Suprapubic skin (tissue), 4 donors: ENCODE measurements at places on chromosomes 7 and 10.

GRCh38 chr7:116487907-116488521 lies 11.5 kb upstream of the CAV2 start:
- no peaks in the 10 kb centered on the region for H3K27me3 ChIP-seq
- no peak overlapping the region for H3K4me3 ChIP-seq
- DNase-seq, result no peak
- H3K36me3 ChIP-seq, result no peaks in the 10 kb centered on the region
- no peak overlapping the region for H3K27ac ChIP-seq
- H3K4me1 ChIP-seq, result no peaks in the 10 kb centered on the region

- no peak overlapping the region for H3K4me3 ChIP-seq
- no peak for DNase-seq
- no peak overlapping the region for H3K27ac ChIP-seq
- H3K36me3 ChIP-seq, result no peaks in the 10 kb centered on the region
These were observed 5.8 kb downstream of the CLCN1 start for GRCh38 chr7:143321734-143322133.

GRCh38 chr7:136976504-136977251 lies 108.2 kb downstream of the CHRM2 start:
- no peak for DNase-seq
- no peaks in the 10 kb centered on the region for H3K36me3 ChIP-seq
- no peak overlapping the region for H3K4me3 ChIP-seq
- no peak overlapping the region for H3K27ac ChIP-seq
- H3K4me1 ChIP-seq, result no peaks in the 10 kb centered on the region

DNA sequence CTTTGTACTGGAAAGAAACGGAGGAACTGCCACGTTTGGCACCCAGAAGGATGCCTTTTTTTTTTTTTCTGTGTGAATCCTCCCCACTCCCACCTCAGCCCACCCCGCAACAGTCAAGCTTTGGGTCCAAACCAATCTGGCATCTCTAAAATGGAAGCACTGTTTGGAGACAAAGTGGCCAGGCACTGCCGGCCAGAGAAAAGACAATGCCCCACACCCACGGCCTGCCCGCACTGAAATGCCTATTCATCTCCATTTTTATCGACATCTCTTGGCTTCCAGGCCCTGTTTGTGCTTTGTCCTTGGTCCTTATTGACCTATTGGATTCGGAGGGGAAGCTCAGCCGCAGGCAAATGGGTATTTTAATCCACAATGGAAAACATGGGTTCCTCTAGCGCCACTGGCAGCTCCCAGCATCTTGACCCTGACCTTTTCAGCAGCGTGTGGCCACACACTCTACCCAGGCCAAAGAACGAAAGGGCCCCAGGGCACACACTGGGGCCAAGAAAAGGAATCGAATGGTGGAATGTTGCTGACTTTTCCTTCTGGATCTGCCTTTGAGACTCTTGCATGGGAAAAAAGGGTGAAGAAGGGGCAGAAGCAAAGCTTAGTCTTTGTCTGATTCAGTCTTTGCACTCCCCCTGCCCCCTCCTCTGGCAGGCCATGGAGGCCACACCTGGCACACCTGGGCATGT lies 162.6 kb upstream of the CDCA7L start:
- no peaks in the 10 kb centered on the region for H3K4me1 ChIP-seq
- H3K27ac ChIP-seq, result no peak overlapping the region
- H3K4me3 ChIP-seq, result no peak overlapping the region
- H3K27me3 ChIP-seq, result peaks cover under 1% of the 10 kb centered on the region
